ENCODE measurements at places on chromosomes 2 and 18.

DNA sequence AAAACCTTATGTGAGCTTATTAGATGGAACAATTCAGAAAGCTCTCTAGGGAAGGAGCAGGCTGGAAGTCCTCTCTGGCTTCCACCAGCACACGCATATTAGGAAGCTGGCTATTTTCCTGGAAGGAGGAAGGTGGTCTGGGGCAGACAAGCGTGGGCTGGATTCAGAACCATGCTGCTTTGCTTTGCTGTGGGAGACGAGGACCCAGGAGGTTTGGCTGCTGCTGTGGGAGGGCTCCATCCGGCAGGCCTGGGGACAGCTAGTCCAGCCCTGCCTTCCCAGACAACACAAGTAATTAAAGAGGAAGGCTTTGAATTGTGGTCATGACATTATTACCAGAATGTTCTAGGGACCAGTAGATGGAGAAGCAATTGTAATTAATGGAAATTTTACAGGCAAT lies 238.8 kb upstream of the MYT1L start:
- no peak for DNase-seq

DNA sequence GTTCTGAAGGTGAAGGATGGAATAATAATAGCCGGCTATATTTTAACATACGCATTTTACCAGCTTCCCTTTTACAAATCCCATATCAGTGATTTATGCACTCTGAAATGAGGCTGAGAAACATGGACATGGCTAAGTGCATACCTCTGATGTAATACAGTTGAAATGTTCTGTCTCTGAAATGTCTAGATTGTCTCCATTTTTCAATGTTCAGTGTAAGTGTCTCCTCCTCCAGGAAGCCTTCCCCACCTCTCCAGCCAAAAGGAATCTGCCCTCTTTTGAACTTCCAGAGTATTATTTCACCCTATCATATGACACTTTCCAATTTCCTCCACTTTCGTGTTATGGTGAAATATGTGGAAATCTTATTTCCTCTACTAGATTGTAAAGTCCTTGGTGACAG lies 29.5 kb upstream of the ME2 start:
- DNase-seq: no peak

- no peak for DNase-seq
Measured at GRCh38 chr18:11885278-11885947, 22.7 kb downstream of the MPPE1 start.

GRCh38 chr2:67604360-67604759 lies 207.2 kb downstream of the ETAA1 start:
- DNase-seq: no peak

- DNase-seq: no peak
Measured at GRCh38 chr2:215825707-215826106, 187.6 kb downstream of the MREG start.

DNA sequence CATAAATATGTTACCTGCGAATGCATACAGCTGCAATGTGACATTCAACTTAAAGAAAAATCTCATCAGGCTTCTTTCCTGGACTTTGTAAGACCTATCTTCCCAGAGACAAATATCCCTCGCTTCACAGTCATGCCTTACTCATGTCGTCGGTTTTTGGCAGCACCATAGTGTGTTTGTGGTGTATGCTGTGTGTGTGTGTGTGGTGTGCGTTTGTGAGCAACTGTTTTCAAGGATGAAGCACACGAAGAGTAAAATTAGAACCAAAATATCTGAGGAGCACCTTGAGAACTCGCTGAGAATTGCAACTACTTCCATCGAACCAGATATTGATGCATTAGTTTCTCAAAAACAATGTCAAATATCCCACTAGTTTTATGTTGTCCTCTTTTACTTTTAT lies 56.9 kb downstream of the ASB1 start:
- no peak for DNase-seq

- no peak for DNase-seq
Measured at GRCh38 chr18:22391407-22392345, 26.0 kb downstream of the CTAGE1 start.

DNA sequence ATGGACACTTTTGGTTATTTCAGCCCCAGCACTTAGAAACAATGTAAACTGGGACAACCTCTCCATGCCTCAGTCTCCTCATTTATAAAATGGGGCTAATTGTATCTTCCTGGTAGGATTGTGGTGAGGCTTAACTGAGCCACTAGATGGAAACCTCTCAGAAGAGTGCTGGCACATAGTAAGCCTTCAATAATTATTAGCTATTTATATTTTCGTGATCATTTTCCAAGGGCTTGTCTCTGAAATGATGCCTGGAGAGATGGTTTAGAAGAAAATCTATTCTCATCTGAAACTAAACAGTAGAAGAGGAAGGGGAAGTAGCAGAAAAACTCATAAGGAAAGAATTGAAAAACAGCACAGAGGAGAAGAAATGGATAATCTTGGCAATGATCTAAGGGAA lies 6.8 kb downstream of the RAX start:
- no peak for DNase-seq

DNA sequence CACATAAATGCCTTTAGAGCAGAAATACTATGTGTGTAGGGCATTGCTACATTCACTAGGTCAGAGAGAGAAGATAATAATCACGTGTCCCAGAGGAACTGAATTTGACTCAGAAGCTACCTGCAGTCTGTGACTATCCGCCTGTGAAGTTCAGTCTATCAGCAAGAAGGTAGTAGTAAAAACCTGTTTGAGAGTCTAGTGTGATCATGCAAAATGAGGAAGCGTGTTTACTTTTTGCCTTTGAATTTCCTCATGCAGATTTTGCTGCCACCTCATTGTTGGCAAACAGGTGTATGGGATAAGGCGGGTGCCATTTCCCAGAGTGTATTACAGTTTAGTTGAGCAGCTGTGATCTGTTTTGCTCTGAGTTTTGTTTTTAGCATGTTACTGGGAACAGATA lies 403.9 kb upstream of the FANCL start:
- DNase-seq: no peak

- no peak for DNase-seq
Measured at GRCh38 chr18:13287372-13287771, 68.8 kb downstream of the LDLRAD4 start.

DNA sequence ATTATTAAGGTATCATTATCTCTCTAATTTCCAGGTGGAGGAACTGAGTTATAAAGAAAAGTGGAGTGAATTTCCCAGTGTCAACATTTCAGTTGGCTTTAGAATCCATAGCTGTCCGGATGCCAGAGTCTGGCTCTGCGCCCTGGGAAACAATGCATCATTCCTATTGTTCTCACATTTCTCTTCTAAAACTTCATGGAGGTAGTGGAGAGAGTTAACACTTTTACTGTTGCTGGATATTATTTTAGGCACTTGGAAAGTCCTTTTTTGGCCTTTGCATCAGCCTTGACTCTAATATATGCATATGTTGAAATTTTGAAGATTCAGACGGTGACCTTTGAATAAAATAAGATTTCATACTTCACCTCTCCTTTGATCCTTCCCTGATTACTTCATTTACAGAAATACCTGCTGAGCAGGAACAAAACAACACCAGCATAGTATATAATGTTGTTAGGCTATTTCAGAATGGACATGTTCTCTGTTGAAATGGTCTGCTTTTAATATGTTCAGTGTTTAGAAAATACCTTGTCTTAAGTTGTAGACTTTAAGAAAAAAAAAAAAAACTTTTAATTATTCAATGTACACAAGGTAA lies 148.8 kb downstream of the EPHA4 start:
- DNase-seq: no peak

GRCh38 chr2:161414042-161415033 lies 1.8 kb upstream of the TBR1 start:
- DNase-seq: no peak

DNA sequence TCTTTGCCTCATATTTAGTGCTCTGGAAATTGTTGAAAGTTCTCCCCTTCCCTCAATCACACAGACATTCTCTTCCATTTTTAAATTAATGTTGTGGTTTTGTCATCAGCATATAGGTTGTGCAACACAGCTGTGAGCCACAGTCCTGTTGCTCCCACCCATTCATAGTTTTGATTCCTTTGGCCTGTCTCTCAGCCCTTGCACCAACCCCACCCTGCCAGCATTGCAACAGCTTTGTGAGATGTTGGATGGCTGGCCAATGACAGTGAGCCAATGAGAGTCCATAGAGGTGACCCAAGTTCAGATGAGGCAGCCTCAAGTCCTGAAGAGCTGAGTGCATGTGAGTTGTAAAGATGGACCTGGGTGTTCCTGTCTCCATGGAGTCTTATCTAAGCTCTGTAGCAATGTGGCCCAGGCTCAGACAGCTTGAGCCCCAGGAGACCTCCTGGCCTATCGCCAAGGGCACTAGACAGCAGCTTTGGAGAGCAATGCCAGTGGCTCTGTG lies 775.5 kb downstream of the RNF144A start:
- DNase-seq: no peak

GRCh38 chr2:222193328-222193983 lies 105.3 kb downstream of the PAX3 start:
- DNase-seq: no peak

DNA sequence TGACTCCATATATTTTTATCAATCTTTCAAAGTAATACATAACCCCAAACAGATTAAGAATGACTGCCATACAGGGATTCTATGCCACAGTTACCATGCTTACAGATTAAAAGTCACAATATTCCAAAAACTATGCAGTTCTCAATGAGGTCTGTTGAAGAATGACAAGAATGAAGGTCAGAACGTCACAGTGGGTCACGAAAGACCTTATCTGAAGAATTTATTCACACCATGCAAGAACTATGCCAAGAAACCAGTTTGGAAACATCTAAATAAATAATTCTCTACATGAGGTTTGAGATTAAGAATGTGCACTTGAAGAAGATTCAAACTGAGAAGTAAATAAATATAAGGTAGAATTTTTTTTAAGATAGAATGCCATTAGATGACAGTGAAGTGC lies 253.3 kb downstream of the EXOC6B start:
- no peak for DNase-seq

DNA sequence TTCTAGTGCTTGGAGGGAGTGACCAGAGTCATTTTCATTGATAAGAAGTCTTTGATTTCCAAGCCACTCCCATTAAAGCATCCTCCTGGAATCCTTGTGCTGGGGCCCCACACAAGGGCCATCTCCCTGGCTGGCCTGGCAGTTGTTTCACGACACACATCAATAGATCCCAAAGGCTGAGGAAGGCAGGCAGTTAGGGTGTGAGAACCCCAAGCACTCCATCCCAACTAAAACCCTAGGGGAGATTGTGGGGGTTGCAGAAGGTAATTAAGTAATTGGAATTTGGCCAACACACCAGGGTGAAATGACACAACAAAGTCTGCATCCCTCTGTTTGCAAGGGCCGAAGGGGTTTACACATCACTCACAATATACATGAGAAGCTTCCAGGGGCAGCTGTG lies 578.1 kb upstream of the SYT4 start:
- DNase-seq: no peak

All from GM06990 (cell line).